ENCODE measurements at places on chromosomes 16 and 17. TPM values are rescaled to one million over a fixed set of nuclear protein-coding genes. Genes with fewer than 3 reads are reported as not detected.

SLC16A6 gene
- total RNA-seq = 3.0 TPM

ACSF2 gene
- 172 TPM for total RNA-seq

- no peak for DNase-seq
These were observed 1.2 kb upstream of the SECTM1 start for GRCh38 chr17:82334622-82335394.

SHISA9 gene
- total RNA-seq = 0.52 TPM

- no peak for DNase-seq
These were observed 65.9 kb upstream of the CDH13 start for GRCh38 chr16:82560805-82561325.

- no peak for DNase-seq
These were observed 100.1 kb downstream of the MARF1 start for GRCh38 chr16:15542734-15543347.

DNA sequence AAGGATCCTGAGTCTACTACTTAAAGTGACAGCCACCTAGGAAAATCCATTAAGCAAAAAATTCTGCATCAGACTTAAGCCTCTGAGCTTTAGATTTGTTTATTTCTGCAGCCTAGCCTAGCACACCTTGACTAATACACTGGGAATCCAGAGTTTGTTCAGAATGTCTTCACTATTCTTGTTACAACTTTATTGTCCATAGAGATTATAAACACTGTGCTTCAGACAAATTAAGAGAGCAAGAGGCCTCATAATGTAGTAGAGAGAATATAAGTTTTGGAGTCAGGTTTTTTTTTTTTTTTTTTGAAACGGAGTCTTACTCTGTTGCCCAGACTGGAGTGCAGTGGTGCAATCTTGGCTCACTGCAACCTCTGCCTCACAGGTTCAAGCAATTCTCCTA, 8.9 kb upstream of the THUMPD1 start:
- DNase-seq = no peak

GRCh38 chr16:23566724-23567123, 9.2 kb downstream of the UBFD1 start:
- no peak for DNase-seq

DNA sequence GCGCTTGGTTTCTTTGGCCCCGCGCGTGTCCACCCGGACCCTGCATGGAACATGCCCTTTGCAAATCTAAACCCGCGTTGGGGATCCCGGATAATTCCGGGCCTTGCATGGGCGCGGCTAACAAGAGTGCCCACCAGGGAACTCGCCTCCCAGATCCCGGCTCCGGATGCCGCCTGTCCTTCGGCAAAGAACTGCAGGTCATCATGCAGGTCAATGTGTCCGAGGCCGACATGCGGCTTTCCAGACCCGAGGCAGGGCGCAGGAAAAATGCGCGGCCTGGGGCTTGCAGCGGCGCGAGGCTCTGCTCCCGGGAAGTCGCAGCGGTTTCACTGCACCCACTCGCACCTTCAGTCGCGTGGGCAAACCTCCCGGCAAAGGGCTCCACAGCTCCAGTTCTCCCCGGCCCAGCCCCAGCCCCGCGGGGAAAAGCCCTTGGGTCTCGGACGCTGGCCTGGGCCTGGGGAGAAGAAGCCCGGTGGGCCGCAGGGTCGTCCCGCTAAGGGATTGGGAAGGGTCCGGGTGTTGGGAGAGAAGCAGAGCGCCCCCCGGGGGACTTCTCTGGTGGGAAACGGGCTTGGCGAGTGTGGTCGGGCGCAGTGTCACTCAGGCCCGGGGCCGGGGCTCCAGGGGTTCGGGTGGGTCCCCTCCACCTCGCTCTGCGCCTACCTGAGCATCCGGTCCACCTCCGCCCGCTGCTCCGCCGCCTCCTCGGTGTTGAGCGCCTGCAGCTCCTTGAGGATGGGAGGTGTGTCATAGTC, 805 bp downstream of the HNF1B start:
- peak; percentile 51 for DNase-seq

VAMP2 gene
- 87.9 TPM for total RNA-seq

PTGES3L gene
- 2.7 TPM for total RNA-seq

- DNase-seq = no peak
These were observed 3.7 kb upstream of the RAB40C start for GRCh38 chr16:586047-586644.

TXNL4B gene
- 13.9 TPM for total RNA-seq

SSTR5 gene
- total RNA-seq = 0.47 TPM

DNA sequence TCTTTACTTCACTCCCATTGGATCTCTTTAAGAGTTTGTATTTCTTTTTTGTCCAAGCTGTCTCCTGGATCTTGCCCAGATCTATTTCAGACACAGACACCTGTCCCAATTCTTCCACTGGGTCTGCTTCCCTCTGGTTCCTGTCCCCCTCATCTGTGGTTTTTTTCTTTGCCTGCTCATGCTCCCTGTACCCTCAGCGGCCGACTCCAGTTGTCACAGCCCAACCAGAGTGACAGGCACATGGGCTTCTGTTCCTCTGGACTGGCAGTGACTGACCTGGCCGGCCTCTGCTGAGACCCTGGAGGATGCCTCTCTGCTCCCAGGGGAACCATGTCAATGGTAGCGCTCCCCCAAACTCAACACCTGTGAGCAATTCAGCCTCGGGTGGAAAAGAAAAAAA, 142.6 kb downstream of the WSCD1 start:
- no peak for DNase-seq

DNA sequence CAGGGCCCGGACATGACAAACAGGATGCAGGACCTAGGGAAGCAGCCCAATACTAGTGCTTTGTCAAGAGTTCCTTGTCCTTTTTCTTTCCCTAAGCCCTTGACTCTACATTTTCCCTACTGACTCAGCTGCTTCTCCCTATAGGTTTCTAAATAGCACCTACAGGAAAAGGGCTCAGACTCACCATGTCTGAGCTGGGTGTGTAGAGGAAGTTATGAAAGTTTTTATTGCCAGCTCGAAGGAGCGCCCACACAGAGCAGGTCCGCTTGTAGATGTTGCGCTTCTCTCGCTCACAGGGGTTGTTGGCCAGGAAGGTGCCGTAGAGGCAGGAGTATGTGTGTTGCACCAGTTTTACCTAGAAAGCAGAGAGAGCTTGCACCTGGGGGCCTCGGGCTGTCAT, 10.6 kb downstream of the MTMR4 start:
- DNase-seq = no peak

GRCh38 chr17:78738278-78738677, 43.8 kb downstream of the CYTH1 start:
- DNase-seq = no peak

DNA sequence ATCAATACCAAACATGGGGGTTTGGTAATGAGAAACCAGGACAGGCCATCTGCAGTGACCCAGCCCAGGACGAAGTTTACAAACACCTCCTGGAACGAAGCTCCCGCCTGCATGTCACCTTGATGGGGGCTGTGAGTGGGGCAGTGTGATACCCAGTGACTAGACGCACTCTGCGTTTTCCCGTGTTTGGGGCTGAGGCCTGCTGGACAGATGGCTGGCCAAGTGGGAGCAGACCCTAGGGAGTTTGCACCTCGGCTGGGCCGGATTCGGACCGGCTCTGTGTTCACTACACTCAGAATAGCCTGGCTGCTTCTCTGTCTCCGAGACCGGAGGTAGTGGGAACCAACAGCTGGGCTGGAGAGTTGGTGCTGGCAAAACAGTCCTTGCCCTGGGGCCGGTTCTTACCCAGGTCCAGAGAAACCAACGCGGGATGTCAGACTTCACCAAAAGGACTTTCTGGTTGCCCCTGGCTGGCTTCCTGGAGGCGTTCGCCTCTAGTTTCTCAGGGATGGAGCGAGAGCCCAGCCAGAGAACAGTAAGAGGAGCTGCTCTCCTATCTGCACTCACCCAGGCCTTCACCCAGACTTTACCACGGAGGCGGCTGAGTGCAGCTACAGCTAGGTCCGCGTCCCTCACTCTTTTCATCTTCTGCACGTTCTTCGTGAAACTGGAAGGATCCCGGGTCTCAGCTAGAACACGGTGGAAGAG, 20.4 kb downstream of the CARHSP1 start:
- peak; percentile 41 for DNase-seq

DNA sequence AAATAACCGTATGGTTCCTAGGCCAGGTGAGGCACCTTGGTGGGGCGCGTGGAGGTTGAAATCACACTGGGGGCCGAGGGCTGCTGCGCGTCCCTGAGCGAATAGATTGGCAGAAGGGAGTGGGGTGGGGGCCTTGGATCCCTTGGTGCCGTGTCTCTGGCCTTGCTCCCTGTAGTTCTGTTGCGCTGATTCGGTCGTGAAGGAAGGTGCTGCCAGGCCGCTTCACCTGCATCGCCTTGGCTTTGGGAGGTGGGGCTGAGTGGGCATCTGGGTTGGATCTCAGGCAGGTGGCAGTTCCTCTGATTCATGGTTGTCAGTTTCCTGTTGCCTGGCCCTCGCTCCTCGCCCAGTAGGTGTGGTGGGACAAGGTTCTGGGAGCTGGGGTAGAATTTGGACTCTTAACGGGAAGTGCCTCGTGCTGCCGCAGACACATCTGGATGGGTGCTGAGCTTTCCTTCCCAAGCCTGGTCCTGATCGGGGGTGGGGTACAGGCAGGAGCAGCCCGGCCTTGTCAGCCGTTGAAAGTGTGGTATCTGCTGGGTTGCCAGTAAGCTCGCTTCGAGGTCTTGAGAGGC, 30.1 kb downstream of the PGS1 start:
- no peak for DNase-seq

- no peak for DNase-seq
These were observed 37.2 kb downstream of the ACSM1 start for GRCh38 chr16:20660325-20660724.

RPGRIP1L gene
- 14.1 TPM for total RNA-seq

GRCh38 chr17:37220607-37220953, 155.2 kb upstream of the C17orf78 start:
- DNase-seq = no peak

CETP gene
- 0.42 TPM for total RNA-seq

DNA sequence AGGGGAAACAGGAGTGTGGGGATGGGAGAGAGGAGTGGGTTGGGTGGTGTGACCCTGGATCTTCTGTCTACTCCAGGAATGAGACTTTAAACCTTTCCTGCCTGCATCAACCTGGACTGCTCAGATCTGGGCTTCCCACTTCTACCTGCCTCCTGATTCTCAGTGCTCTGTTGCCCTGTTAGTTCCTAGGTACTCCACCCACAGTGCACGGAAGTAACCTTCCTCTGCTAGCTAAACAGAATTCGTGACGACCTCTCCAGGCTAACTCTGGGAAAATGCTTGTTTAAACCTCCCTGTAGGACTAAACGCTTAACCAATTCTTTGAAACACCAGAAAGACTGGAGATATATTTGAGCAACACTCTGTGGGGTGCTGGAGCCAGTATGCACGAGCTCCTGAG, 83.4 kb upstream of the CLEC3A start:
- DNase-seq = no peak

DNA sequence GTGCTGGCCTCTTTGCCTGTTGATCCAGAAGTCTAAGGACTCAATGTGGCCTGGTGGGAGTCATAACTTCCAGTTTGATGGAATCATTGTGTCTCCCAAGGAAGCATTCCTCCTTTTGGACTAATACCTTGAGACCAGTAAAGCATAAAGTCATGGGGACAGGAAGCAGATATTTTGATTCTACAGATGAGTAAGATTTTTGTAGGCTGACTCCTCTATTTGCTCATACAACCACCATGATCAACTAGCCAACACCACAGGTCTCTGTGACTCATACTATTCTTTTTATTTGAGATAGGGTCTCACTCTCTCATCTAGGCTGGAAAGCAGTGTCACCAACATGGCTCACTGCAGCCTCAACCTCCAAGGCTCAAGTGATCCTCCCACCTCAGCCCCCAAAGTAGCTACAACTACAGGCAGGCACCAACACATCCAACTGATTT, 6.2 kb downstream of the MT2A start:
- DNase-seq = no peak

SMIM5 gene
- 9.5 TPM for total RNA-seq

DNA sequence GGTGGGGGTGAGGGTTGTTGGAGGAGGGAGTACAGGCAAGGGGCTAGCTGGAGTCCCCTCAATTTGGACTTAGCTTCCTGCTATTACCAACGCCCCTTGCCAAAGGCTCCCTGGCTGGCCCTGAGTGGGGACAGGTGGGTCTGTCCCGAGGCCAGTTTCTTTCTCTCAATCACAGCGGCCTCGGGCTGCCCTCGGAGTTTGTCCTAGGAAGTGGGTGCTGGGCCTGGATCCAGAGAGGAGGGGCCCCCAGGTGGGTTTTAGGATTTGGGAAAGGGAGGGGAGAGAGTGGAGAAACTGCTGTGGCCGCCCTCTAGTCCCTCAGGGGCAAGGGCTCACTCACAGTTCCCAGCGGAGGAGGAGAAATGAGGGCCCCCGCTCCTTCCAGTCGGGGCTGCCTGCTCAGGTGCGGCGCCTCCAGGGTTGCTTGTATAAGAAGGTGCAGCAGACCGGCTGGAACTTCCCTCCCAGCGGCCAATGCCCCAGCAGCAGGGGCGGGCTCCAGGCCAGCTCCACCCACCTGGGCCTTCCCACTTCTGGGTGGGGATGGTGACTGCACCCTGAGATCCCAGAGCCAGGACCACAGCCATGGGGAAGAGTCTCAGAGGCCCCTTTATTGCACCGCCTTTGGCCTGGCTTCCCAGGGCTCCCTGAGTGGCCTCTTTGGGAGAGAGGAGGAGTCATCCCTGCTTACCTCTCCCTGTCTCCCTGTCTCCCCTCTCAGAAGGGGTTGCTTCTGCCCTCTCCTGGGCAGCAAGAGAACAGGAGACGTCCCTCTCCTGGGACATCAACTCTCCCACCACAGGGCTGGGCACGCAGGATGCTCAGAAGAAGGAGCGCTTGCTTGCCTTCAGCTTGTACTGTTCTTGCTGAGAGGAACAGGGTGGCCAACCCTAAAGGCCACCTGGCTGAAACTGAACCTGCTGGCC, 112.0 kb upstream of the SMURF2 start:
- DNase-seq = peak; percentile 84

- peak; percentile 69 for DNase-seq
These were observed 10.9 kb upstream of the GINS2 start for GRCh38 chr16:85699628-85700027.

SLC6A2 gene
- total RNA-seq = 4.6 TPM

- DNase-seq = no peak
These were observed 36.5 kb upstream of the PVALEF start for GRCh38 chr17:81128774-81129173.

HSD17B2 gene
- 47.8 TPM for total RNA-seq

- no peak for DNase-seq
These were observed 199.7 kb upstream of the ASIC2 start for GRCh38 chr17:33492731-33493265.

DNA sequence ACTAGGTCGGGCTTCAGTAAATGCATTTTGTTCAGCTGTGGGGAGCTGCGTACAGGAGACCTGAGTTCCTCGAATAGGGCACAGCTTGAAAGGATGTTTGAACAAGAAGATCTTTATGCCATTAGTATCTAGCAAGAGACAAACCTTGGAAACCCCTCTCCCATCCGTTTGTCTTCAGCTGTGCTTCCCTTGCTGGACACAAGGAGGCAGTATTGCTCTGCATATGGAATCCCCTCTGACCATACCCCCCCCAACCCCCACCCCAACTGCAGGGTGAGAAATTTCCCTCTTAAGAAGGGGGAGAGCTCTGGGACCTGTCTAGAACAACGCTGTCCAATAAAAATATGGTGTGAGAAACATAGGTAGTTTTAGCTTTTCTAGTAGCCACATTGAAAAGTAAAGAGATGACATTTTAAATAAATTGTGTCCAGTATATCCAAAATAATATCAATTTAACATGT, 1.6 kb downstream of the MRM1 start:
- peak; percentile 61 for DNase-seq

- DNase-seq = no peak
These were observed 67.3 kb downstream of the ANKRD11 start for GRCh38 chr16:89422905-89423630.

TTLL6 gene
- total RNA-seq = 0.68 TPM

RNF227 gene
- total RNA-seq = 2.5 TPM

GP1BA gene
- total RNA-seq = not detected

CX3CL1 gene
- total RNA-seq = 31.1 TPM

- no peak for DNase-seq
These were observed 354.3 kb upstream of the GOT2 start for GRCh38 chr16:59088431-59088830.

Measured in ureter (tissue), 1 donor.